ENCODE measurements at places on chromosomes 7 and 10.

DNA sequence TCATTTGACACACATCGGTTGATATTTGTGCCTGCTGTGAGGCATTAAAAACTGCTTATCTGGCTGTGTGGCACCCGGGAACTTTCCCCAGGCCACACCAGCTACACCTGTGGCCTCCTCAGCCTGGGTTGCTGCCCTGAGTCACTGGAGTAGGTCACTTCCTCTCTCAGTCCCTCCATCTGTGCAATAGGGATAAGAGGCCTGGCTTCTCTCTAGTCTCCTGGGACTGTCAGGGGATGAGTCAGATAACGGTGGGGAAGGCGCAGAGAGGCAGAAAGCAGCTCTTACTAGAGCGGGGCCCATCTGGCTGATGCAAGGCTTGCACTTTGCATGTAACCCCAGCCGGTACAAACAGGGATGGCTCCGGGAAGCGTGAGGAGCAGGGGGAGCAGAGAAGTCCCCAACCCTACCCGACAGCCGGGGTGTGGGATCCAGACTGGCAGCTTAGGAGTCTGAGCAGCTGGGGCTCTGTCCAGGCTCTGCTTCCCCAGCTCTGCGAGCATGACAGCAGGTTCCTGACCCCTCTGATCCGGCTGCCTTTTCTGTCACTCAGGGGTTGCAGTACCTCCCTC lies 34.0 kb downstream of the DNAJB12 start:
- DNase-seq: peak; percentile 68

GRCh38 chr7:131249003-131249402 lies 78.7 kb upstream of the MKLN1 start:
- DNase-seq: no peak

- no peak for DNase-seq
Measured at GRCh38 chr10:77162697-77163096, 474.9 kb downstream of the KCNMA1 start.

- DNase-seq: no peak
Measured at GRCh38 chr10:68957654-68958053, 1.7 kb downstream of the DDX21 start.

- no peak for DNase-seq
Measured at GRCh38 chr7:139783647-139784385, 6.0 kb upstream of the HIPK2 start.

- DNase-seq: no peak
Measured at GRCh38 chr7:69708857-69709256, 110.6 kb downstream of the AUTS2 start.

DNA sequence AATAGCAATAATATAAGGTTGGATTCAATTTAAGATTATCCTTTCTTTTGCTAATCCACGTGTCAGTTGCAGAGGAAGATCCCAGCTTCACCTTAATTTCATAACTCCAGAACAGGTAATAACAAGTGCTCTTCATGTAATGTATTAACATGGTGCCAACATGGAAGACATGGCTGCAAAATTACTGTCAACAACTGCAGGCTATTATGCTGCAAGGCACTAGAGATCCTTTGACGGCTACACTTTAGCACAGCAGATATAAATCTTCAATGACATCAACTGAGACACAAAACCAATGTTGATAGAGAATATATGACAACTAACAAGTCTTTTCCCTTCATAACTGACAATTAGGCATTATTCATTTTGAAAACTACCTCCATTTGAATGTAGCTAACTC lies 96.1 kb downstream of the RNF133 start:
- DNase-seq: no peak

DNA sequence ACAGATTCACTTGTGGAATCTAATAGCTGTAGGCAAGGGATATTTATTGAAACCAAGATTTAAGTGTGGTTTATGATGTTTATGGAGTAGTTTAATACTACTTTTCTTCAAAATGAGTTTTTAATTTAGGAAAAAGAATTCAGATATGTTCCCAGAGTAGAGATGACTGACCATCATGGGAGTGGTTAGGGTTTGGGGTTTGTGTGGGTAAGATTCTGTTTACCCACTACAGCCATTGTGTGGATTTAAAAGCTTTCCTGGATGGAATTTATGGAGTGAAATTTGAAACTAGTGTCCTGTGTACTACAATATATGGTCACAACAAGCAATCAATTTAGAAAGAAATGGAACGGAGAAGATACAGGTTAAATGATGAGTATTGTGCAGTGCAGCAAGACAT lies 453.5 kb downstream of the AUTS2 start:
- DNase-seq: no peak

DNA sequence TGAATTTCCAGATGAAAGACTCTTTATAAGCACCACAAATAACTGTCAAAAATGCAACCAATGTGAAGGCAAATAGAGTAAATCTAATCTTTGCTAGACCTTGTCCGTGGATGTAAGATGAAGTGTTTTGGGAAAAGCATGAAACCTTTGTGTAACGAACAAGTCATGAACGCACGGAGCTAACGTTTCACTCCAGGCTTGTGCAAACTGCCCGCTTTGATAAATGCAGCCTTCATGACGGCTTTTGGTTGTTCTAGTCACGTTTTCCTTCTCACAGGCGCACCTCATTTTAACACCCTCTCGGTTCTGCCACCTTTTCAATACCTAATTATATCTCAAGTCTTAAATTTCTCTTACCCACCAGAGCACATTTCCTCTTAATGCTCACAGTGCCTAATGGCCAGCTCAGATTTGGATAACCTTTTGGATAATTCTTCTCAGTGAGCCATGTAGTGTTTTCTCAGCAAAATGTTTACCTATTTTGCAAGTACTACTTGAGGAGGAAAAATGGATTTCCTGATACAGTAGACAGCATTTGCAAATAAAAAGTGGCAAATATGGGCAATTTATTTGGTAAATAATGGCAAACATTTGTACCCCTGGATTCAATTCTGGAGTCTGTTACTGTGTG lies 63.2 kb downstream of the HECW1 start:
- DNase-seq: no peak

DNA sequence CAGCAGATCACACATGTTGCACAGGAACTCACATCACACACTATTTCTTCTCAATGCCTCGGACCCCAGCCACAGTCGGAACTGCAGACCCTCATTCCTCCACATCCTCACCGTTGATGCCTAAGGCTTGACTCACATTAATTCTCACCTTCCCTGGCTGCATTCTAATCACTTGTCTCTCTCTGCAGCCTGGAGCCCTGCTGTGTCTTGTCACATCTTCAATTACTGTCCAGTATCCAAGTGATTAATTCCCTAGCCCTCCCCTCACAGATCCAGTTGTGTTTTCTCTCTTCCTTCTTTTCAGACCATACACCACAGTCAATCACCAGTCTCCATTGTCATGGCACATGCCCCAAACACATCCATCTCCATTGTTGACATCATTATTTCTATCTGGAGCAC lies 592.4 kb upstream of the IGFBP3 start:
- no peak for DNase-seq

DNA sequence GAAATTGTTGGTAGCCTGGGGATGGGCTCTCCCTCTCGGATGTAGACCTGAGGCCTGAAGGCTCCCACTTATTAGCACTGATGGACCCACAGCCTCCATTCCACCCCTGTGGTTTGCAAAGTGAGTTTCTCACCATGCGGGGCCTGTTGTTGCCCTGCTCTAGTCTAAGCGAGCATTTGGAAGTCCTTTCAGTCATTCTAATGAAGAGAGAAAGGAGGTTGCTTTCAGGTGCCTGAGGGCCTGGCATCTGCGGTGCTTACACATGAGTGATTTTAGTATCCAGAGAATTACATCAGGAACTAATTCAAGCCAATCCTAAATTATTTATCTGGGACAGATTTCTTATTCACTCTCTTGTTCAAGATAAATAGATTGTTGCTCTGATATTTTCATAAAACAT lies 61.6 kb downstream of the NAMPT start:
- DNase-seq: no peak

DNA sequence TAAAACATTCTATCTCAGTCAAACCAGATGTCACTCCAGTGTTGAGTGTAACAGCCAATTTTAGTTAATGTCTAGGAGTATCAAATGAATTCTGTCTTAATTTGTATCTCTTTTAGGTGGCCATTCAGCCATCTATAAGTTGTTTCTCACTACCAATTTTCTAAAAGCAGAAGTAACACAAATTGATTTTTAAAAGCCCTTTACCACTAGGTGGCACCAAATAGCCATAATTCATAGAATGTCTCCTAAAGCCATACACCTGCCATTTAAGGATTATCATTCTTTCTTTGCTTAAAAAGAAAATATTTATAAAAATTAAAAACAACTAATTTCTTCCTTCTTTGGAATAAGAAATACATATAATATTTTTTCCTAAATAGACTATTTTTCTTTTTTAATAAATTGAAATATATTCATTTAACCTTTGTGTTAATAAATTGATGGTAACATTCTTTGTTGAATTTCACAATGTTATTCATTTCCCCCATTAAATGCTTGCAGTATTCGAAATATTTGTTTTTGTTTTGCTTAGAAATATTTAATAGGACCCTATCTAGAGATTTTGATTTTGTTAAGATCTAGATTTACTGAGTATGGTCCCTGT lies 107.8 kb upstream of the PPP1R3A start:
- no peak for DNase-seq

- DNase-seq: no peak
Measured at GRCh38 chr10:48473704-48474103, 131.2 kb downstream of the ARHGAP22 start.

GRCh38 chr10:93152136-93152535 lies 78.4 kb downstream of the CYP26A1 start:
- DNase-seq: no peak

GRCh38 chr10:130127364-130128061 lies 8.7 kb upstream of the GLRX3 start:
- peak; percentile 49 for DNase-seq

DNA sequence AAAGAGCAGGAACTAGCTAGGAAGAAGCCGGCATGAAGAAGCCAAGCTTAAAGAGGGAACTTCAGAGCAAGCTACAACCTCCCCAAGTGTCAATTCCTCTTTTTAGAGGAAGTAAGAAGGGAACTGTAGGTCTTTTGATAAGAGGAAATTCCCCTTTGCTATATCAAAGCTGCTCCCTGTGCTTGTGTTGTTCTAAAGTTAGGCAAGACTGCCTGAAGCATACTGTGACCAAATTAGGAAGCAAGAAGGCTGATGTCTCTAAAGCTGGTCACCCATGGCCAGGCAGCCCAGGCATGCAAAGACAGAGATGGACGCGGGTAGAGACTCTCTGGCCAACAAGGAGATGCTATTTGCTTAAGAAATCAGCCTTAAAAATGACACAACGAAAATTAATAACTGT lies 87.9 kb downstream of the RNF216 start:
- DNase-seq: no peak

DNA sequence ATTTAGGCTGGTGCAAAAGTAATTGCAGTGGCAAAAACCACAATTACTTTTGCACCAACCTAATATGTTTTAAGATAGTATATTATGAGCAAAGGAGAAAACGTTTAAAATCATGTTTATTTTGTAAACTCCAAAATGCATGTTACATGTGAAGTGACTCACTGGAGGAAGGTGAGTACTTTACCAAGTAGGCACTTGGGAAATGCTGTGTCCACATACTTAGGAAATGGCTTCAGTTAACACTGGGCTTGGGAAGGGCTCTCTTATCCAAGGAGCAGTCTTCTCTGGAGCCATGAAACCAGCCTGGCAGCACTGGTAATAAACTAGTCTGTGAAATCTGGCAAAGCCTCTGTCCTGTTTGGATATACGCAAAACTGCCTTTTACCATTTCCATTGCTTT lies 4.4 kb downstream of the RPS24 start:
- no peak for DNase-seq

DNA sequence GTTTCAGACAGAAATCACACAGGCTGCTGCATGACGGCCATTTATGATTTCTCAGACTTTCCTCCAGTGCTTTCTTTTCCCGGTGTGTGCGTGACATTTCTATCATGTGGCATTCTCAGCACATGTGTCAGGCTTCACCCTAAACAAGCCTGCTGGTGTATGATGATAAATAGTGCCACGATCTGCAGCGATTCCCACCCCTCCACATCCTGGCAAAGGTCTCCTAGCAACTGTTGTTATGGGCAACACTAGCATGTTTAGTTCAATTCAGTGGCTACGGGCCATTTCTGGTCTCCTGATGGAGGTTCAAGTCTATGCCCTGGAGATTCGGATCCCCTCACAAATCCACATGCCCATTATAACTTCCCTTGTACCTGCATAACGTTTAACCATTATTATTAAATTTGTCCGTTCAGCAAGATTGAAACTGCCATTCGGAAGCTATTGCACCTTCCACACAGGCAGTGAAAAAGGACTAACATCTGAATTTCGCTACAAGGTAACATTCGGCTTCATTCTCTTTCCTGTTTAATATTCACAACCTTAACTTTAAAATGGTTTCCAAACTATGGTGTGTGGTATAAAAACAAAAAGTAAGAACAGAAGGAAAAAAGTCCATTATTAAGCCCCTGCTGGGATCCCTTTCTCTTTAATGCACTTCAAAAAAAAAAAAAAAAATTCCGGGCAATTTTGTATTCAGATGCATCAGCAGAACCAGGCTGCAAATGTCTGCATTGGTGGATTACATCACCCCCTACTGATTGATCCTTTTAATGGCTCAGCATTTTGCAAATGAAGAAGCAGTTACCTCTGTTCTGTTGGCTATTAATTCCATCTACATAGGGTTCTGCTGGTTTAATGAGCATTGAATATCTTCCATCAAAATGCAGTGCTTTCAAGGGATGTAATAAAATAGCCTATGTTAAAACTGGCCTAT lies 90.2 kb downstream of the FRMD4A start:
- DNase-seq: no peak

DNA sequence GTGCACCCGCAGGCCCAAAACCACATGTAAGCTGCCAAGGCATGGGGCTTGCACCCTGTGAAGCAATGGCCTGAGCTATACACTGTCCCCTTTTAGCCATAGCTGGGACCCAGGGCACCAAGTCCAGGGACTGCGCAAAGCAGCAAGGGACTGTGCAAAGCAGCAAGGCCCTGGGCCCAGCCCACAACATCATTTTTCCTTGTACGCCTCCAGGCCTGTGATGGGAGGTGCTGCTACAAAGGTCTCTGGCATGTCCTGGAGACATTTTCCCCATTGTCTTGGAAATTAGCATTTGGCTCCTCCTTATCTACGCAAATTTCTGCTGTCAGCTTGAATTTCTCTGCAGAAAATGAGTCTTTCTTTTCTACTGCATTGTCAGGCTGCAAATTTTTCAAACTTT lies 24.8 kb downstream of the ARHGAP19 start:
- DNase-seq: no peak

DNA sequence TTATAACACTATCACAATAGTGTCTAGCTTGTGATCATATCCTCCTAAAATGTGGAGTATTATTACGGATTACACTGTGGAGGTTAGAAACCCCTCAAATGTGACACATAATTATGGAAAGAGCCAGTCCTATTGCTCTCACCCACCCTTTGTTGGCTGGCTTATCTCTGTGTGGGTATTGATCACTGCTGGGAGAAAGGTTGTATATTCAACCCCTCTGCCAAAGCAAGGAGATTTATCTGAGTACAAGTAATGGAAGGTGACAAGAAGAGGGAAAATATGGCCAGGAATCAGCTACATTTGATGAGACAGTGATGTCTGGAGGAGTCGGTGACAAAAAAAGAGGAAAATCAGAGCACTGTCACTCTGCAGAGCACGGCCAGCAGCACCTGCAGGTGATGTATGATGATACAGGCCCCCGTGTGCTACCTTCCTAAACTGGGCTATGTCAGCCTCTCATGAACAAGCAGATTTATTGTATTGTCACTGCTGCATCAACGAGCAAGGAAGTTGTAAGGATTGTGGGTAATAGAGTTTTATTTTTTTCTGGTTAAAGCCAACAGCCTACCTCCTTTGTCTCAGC lies 235.3 kb downstream of the PHF14 start:
- no peak for DNase-seq

- DNase-seq: no peak
Measured at GRCh38 chr7:66776800-66777442, 36.4 kb downstream of the RABGEF1 start.

All from activated CD8-positive, alpha-beta memory T cell treated with anti-CD3 and anti-CD28 coated beads, Interleukin-2, amount 50 U/mL, for 4 hours (primary cell).